ENCODE measurements at places on chromosomes 4 and X.

- no peak for DNase-seq
Measured at GRCh38 chrX:17328837-17329236, 46.2 kb upstream of the NHS start.

GRCh38 chrX:7242613-7243012, 94.7 kb upstream of the PUDP start:
- no peak for DNase-seq

DNA sequence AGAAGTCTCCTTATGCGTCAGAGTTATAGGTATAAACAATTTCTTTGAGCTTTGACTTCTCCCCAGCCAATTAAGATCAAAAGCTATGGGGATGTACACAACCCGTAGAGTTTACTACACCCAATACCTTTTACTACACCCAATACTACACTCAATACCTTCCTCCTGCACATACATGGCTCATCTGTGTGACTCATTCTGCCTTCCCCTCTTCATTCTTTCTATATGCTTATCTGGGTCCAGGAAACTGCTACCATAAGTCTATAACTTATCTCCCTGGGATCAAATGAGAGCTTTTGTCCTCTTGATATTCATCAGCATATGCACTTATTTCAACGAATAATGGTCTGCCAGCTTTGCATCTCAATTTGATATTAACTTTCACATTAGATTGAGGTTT, 28.2 kb downstream of the ANKRD50 start:
- no peak for DNase-seq

DNA sequence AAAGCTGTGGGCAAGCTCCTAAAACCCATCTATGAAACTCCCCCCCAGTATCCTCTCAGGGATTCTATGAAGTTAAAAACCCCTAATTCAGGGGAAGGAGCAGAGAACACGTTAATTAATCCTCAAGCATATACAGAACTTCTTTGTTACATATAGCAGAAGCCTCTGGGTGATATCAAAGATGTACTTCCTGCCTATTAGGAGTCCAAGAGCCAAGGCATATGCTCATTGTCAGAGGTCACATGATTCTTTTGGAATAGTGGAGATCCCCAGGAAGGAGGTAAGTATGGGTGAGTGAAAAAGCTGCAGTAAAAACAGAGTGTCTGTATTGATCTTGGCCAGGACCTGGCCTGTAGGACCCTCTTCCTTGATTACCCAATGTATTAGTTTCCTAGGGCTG, 2.9 kb upstream of the SPARCL1 start:
- DNase-seq: no peak

GRCh38 chrX:45191820-45192409, 8.8 kb downstream of the DIPK2B start:
- DNase-seq: no peak

DNA sequence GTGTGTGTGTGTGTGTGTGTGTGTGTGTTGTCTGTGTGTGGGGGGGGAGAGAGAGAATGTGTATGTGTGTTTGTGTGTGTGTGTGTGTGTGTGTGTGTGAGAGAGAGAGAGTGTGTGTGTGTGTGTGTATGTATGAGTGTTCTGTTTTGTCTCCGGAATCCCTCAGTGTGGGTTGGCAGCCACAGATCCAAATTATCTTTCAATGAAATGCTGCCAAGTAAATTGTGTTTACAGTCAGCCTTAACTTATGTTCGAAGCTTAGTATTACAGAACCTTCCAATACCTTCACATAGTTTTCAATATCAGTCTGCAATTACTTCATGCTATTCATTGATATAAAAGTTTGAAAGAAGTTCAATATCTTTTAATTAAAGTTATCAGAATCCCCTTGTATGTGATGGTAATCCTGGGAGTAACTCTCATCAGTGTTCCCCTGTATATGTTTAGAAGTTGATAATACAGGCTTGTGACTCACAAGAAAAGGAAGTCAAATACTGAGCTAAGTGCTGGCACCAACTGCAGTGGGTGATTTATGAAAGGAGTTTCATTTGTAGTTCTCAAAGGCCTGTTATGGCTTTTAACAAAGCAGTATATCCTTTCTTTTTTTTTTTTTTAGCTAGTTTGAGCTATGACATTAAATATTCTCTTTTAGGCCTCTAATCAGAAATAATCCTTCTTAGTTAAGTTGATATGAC, 51.6 kb upstream of the HTR2C start:
- no peak for DNase-seq

GRCh38 chr4:105192474-105192873, 45.8 kb downstream of the TET2 start:
- no peak for DNase-seq

- no peak for DNase-seq
Measured at GRCh38 chrX:49746306-49746705, 50.5 kb upstream of the PAGE1 start.

- no peak for DNase-seq
Measured at GRCh38 chr4:105389167-105389566, 84.7 kb downstream of the PPA2 start.

DNA sequence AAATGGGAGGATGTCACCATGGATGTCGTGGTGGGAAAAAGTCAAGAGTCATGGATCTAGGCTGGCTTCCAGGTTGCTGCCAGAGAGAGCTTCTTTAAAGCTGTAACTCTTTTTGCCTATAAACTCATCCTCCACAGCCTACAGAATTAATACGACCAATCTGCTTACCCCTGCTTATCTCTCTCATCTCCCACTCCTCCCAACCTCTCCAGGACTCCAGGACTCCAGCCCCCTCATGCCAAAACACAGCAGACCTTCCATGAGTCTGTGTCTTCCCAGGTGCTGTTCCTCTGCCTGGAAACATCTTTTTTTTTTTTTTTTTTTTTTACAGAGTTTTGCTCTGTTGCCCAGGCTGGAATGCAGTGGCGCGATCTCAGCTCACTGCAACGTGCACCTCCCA, 15.3 kb upstream of the SLC10A4 start:
- no peak for DNase-seq

DNA sequence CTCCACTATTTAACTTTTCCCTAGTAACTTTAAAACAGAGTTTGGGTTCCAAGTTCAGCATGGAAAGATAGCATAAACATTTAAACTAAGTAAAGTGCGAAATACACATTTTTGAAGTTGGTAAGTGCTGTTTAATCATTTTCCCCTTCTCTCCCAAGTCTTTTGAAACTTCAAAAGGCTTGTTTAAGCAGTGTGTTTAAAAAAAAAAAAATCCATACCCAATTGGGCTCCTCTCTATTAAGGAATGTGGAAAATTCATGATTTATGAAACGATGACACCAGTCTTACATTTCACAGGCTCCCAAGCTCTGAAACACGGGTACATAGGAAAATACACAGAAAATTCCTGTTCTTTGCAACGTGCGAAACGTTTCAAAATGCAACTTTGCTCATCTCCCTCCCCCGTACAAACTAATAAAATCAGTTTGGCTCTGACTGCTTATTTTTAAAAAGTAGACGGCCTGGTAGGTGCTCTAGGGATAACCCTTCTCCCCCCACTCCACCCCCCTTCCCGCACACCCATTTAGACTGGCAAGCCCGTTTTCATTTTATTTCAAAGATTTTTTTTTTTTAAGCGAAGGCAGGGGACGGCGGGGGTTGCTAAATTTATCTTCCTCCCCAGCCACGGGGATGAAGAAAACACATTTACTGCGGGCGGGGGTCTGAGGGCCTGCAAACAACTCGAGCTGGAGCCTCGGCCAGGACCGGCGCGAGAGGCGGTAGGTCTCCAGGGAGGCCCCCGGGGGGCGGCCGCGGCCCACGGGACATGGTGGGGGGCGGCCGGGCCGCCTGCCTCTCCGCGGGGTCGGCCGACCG, 786 bp upstream of the ZFX start:
- DNase-seq: no peak

DNA sequence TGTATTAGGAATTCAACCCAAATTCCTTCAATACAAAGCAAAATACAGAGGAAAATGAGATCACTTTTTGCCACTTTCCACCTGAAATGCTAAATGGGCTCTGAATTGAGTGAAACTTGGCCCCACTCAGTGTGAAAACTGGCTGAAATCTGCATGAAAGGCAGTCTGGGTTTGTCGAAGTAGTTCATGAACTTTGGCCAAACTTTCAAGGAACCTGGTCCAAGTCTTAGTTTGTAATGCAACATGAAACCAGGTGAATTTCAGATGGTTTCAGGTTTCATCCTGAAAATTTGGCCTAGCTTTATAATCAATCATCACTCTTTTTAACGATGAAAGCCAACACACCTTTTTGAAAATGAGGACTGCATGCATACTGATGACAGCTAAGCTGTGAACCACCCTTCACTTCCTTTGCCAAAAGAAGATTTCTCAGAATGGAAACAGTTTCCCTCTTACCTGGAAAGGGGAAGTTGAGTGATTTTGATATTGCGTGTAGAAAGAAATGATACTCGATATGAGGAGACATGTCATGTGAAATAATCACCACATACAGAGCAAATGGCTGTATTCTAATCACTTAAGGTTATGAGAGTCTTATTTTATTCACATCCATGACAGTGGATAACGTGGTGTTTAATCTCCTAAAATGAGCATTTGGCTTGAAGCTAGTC, 209.9 kb upstream of the ETNPPL start:
- DNase-seq: no peak

GRCh38 chr4:158805635-158806471, 37.0 kb downstream of the FNIP2 start:
- no peak for DNase-seq

- DNase-seq: no peak
Measured at GRCh38 chr4:136763919-136764318, 768.4 kb downstream of the PCDH18 start.

- DNase-seq: no peak
Measured at GRCh38 chrX:46624090-46624786, 50.7 kb downstream of the CHST7 start.

DNA sequence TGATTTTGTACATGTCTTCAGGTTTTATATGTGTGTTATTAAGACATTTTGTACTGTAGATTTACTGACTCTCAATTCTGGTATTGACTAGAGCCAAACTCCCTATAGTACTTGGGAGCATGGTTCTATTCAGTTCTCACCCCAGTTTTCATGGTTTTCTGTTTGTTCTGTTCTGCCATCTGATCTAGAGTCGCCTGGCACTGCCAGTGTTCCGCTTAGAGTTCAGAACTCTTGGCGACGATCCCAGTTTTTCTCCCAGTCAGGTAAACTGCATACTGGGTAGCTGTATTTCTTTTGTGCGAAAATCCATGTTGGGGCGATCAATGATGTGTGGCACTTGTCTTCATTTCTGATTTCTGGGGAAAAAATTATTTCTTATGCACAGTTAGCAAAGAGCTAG, 78.0 kb downstream of the PHOX2B start:
- DNase-seq: no peak

DNA sequence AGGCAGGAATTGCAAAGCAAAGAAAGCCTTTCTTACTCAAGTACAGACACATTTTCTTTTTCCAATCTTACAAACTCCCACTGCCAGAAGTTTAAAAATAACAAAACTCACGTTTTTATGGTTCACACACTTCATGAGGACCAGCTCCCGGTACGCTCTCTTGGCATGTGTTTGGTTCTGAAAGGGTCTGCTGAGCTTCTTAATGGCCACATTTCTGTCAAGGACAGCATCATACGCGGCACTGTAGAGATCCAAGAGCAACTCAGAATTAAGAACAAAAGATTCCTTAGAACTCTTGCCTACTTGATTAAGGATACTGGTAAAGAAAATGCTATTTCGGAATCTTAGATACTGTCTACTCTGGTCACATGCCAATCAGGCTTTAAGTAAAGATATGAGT, 252.7 kb downstream of the MAPK10 start:
- DNase-seq: no peak

- DNase-seq: no peak
Measured at GRCh38 chr4:3644849-3645627, 112.8 kb upstream of the LRPAP1 start.

DNA sequence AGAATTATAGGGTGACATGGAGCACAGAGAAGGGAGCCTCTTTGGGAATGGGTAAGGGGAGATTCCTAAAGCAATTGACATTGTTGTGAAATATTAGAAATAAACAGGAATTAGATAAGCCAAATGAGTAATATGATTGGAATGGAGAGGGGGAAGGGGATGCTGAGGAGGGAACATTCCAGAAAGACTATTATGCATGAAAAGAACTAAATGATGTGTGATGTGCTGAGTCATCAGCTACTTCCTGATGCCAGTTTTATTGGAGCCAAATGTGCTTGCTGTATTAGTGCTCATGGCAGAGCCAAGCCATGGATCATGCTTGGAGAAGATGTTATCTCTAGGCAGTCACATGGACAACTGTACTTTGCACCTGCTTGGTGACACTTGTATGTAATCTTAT, 189.0 kb upstream of the HCCS start:
- no peak for DNase-seq

GRCh38 chrX:31123335-31123734, 51.5 kb upstream of the FTHL17 start:
- no peak for DNase-seq

DNA sequence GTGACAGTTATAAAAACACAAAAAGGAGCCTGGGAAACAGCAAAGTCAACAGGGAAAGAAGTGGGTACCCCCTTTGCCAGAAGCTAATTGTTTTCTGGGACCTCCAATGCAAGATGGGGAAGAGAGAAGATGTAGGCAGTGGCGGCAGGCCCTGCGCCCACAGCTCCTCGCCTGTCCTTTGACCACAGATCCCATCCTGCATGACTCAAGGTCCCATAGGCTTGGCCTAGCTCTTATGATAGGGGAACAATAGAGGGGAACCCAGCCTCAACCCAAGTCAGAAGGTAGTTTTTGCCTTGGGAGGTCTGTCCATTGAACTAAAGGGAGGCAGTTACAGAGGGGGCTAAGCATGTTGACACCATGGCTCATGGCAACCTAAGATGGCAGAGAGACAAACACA, 14.2 kb downstream of the ZMYM3 start:
- no peak for DNase-seq

DNA sequence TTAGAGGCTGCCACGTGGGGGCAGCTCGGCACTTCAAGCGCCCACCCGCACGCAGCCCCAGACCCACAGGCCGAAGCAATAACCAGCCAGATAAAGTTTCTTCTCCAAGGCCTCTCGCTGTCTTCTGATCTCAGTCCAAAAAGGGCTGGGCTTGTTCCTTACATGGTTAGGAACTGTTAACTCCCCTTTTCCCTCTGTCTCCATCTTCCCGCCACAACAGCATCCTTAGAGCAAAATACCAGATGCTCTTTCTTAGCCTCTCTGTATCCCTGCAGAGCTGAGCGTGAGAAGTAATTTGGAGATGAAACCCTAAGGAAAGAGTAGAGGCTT, 23.4 kb upstream of the KIAA1210 start:
- DNase-seq: no peak

GRCh38 chr4:120536884-120537283, 385.6 kb downstream of the PRDM5 start:
- DNase-seq: no peak

- DNase-seq: no peak
Measured at GRCh38 chrX:143853488-143853887, 30.4 kb upstream of the UBE2NL start.

- DNase-seq: no peak
Measured at GRCh38 chr4:144740316-144740715, 94.4 kb downstream of the HHIP start.

DNA sequence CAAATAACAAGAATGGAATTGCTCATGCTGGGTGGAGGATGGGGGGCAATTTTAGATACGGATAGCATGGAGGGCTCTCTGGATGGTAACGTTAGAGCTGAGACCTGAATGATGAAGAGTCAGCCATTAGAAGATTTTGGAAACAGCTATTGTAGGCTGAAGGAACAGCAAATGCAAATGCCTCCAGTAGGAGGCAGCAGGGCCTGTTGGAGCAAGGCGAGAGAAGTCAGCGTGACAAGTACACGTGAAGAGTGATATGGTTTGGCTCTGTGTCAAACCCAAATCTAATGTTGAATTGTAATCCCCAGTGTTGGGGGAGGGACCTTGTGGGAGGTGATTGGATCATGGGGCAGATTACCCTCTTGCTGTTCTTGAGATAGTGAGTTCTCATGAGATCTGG, 59.3 kb upstream of the SOD3 start:
- DNase-seq: no peak

All from stimulated activated CD8-positive, alpha-beta memory T cell treated with anti-CD3 and anti-CD28 coated beads, Interleukin-2, amount 100 ng/mL, for 1 hour (primary cell).